ENCODE measurements at places on chromosomes 1 and 21.

DNA sequence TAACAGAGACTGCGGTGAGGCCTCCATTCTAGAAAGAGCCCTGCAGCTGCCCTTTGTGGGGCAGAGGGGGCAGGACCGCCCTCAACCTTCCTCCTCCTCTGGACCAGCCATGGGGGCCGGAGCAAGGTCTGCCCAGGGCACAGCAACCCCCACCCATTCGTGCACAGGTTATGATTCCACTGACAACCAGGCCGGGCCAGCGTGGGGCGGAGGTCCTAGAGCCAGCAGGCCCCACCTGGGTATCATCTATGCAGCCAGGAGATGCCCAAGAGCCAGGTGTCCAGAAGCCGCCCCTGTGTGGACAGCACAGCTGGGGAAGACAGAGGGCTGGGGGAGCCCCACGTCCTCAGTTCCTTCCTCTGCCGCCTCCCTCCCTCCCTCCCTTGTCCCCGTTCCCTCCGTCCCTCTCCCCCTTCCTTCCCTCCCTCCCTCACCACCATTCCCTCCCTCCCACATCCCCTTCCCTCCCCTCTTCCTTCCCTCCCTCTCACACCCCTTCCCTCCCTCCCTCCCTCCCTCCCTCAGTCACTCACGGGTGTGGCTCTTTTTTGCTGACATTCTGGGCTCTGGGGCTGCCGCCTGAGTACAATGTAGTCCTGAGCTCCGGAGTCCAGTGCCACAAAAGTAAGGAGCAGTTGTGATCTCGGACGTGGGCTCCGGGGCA, 12.3 kb downstream of the RNF223 start:
- DNase-seq = no peak

GRCh38 chr1:63935553-63935952, 161.7 kb downstream of the ROR1 start:
- DNase-seq = no peak

DNA sequence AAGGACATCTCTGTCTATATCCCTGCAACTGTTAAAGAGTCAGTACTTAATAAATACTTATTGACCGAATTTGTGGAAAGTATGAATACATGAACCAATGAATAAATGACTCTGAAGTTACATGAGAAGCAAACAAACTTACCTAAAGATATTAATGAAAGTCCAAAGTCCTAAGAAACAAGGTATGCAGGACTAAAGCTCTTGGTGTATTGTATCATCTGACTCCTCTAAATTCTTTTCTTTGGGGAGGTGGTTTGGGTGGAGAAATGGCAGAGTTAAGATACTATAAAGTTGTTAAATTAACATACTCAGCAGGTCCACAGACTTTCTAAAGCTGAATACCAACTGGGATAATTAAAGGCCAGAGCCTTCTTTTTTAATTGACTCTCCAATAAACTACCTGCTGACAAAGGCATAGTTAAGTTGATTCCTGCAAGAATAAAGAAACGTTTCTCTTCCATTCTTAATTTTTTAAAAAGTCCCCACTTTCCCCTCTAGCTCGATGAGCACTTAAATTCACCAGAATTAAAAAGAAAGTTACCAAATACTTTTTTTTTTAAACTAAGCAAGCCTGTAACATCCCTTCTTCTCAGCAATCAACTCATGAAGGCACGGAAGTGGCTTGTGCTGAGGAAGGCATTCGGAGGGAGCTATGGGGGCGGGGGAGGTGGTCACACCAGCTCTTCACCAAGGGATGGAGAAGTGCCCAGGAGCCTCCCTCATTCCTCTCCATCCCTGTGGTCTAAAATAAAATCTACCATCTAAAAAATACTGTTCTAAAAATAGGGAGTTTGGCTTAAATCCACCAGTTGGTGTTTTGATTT, 61.1 kb downstream of the GADD45A start:
- DNase-seq = no peak

- peak; percentile 82 for DNase-seq
Measured at GRCh38 chr1:27968692-27969091, 8.9 kb downstream of the XKR8 start.

- peak; percentile 89 for DNase-seq
Measured at GRCh38 chr1:59487335-59488031, 190.6 kb downstream of the FGGY start.

GRCh38 chr21:32426066-32426465, 13.6 kb downstream of the EVA1C start:
- peak; percentile 80 for DNase-seq

- DNase-seq = no peak
Measured at GRCh38 chr1:53141487-53142055, 867 bp downstream of the SLC1A7 start.

GRCh38 chr1:214882616-214883015, 199.9 kb upstream of the KCNK2 start:
- DNase-seq = no peak

- no peak for DNase-seq
Measured at GRCh38 chr1:35431173-35431599, 126.0 kb downstream of the KIAA0319L start.

DNA sequence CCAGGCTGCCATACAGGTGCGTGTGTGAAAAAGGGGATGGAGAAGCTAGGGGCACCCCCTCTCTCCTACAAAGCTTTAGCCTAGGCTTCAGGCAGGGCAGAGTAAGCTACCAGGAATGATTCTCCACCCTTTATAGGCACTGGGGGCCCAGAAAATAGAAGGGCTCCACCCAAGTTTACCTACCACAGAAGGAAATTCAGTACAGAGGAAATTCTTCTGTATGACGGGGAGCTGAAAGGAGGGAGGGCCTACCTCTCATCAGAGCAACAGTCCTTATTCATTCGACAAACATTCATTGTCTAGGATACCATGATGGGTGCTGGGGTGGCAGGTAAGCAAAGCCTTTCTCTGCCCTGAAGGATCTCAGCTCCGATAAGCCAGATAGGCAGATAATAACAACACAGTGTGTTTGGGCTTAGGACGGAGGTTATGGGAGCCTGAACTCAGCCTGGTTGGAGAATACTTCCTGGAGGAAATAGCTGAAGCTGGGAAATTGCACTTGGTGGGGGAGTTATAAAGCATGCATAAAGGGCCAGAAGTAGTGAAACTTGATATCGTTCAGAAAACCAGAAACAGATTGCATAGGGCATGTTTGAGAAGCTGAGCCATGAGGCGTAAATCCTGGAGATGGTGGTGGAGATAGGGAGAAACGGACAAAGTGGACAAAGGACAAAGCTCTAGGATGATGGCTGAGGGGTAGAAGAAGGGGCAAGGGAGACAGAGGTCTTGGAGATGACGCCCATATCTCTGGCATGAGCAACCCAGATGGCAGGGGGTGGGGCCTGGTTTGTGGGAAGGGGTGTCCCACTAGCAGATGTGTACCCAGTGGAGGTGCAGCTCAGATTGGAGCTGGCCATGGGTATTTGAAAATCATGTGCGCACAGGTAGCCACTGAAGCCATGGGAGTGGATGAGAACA, 5.3 kb upstream of the P3R3URF start:
- peak; percentile 88 for DNase-seq

GRCh38 chr1:223547316-223548114, 118.0 kb downstream of the CAPN8 start:
- DNase-seq = no peak

GRCh38 chr21:42518215-42518614, 4.6 kb downstream of the SLC37A1 start:
- no peak for DNase-seq

DNA sequence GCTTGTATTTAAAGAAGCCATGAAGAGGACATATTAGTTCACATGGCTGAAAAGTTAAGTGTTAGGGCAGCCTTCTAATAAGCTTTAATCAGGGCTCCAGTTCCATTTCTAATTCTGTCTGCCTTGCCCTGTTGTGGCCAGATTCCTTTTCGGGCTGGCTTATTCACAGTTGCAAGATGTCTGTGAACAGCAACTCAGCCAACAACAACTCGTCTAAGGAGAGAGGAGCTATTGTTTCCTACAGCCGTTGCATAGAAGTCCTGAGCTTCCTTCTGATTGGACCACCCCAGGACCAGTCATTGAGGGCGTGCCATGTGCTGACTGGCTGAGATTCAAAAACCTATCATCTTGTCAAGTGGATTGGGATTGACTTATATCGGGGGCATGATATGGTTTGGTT, 18.6 kb upstream of the COQ8A start:
- no peak for DNase-seq

DNA sequence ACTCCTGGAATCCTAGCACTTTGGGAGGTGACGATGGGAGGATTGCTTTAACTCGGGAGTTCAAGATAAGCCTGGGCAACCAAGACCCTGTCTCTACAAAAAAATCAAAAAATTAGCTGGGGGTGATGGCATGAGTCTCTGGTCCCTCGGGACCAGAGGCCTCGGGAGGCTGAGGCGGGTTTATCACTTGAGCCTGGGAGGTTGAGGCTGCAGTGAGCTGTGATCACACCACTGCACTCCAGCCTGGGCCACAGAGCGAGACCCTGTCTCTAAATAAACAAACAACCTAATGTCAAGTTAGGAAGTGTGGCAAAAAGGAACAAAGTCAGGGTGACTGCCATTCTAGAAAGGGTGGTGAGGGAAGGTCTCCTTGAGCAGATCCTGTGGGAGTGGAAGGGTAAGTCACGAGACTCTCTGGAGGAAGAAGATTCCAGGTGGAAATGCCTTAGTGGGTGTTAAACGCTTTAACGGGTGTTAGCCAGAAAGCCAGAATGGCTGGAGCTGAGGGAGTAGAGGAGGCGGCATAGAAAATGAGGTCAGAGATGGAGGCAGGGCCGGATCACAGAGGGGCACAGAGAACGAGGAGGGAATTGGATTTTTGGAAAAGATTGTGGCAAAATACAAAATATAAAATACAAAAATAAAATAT, 62.2 kb upstream of the ATP5PO start:
- DNase-seq = no peak

GRCh38 chr21:45537111-45537745, 5.0 kb downstream of the SLC19A1 start:
- no peak for DNase-seq

DNA sequence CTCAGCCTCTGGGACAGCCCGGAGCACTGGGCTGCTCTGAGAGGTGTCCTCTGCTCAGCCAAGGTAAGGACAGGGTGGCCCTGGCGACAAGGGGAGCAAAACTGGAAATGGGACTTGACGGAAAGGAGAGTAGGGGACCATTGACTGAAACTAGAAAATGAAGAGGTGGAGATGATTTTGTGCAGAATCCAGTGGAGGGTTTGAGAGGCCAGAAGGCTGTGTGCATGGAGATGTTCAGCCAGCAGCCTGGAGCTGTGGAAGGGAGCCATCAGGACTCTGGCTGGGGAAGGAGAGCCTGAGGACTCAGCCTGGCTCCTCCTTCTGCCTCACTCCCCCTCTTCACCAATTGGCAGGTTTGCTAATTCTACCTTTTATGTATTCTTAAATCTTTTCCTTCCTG, 114.2 kb downstream of the EDEM3 start:
- no peak for DNase-seq

DNA sequence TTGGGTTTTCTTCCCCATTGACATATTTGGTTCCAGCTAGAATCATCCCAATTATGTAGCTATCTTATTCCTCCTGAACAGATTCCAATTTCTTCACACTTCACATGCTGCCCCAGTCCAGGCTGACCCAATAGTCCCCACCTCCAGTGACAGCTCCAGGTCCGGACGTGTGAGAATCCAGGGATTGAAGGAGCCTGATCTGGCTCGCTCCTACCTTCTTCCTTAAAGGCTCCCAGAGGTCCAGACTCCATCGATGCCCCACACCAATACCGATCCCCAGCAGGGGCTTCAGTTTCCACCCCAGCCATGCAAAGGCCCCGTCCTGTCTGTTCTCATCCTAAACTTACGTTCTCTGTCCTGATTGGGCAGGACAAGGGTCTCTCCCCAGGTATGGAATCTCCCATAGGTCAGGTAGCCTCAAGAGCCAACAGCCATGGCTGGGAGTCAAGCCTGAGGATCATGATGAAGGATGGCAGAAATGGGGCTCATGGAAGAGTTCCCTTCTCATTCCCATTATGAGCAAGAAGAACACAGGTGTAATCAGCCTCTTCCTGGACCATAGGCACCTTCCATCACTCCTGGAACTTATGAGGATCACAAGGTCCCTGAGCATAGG, 20.4 kb upstream of the SLAMF9 start:
- DNase-seq = no peak

- no peak for DNase-seq
Measured at GRCh38 chr21:22763442-22763841, 1765.2 kb downstream of the NCAM2 start.

- no peak for DNase-seq
Measured at GRCh38 chr1:11639372-11639771, 14.9 kb downstream of the FBXO2 start.

DNA sequence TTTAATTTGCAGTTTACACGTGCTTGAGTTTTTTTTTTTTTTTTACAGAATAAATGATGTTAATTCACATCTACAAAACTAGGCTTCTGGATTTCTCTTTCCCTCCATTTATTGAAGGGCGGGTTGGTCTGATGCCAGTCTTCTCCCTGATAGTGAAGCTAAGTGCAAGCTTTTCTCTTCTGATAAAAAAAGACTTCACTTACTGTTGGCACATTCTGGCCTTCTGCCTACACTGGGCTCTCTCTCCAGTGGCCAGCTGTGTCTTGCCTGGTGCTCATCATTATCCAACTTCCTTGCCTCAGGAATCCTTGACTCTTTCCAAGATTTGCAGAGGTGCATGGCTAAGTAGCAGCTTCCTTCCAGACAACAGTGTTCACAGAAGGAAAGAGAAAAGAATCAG, 7.6 kb upstream of the RAP1A start:
- DNase-seq = peak; percentile 23

- no peak for DNase-seq
Measured at GRCh38 chr21:18114810-18115209, 129.8 kb upstream of the CHODL start.

DNA sequence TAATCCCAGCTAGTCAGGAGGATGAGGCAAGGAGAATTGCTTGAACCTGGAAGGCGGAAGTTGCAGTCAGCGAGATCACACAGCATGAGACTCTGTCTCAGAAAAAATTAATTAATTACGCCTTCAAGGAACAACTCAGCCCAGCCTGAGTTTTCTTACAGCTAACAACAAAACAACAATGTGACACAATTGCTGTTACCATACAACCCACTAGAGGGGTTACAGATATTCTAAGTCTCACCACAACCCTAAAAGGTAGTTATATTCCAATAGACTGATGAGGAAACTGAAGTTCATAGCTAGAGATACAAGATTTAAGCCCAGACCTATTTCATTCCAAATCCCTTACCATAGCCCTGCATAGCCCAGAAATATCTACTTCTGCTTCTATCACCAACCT, 2.9 kb upstream of the LRRC8C start:
- no peak for DNase-seq

GRCh38 chr1:11984576-11984975, 4.3 kb downstream of the MFN2 start:
- DNase-seq = no peak

DNA sequence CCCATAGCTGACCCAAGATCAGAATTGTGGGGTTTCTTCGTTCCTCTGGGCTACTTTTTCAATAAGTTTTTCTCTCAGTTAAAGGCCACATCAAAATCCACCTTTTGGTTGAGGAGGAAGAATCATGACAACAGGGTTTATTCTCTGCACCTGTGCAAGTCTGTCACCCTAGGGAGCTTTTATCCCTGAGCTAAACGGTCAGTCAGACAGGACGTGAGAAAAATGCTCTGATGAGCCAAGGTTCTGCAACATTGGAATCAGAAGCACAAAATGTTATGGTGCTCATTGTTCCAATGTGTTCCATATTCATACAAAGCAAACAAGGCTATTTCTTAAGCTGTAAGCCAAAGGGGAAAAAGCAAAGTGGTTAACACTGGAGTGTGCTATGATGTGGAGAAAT, 7.4 kb upstream of the ERICH3 start:
- DNase-seq = no peak

- peak; percentile 99 for DNase-seq
Measured at GRCh38 chr1:47650205-47650604, 212.4 kb downstream of the FOXD2 start.
